ENCODE measurements at places on chromosomes 13 and 19.

DNA sequence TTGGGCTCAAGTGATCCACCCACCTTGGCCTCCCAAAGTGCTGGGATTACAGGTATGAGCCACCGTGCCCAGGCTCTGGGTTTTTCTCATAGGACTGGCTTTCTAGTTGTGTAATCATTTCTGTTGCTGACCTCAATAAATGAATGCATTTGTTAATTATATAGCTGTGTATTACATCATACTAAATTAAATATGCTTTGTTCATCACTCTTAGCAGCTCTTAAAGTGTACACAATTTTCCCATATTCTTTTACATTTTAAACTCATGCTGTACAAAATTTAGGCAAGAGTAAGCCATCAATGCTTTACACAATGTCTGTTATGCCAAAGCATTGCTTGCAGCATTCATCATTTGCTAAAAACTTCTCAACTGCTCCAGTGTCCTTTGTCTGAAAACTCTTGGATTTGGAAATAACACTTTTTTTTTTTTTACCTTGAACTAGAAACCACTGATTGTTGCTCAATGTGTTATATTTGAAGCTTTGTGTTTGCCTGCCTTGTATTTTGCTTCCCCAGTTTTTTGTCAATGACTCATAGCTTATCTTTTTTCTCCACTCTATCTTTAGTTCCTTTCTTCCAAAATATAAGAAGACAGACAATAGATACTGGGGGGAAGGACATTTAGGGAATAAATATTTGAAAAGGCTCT lies 31.4 kb downstream of the CCDC122 start:
- DNase-seq = peak; percentile 25

- DNase-seq = no peak
Observed at GRCh38 chr13:55439450-55439849, 1701.3 kb upstream of the PRR20A start.

DNA sequence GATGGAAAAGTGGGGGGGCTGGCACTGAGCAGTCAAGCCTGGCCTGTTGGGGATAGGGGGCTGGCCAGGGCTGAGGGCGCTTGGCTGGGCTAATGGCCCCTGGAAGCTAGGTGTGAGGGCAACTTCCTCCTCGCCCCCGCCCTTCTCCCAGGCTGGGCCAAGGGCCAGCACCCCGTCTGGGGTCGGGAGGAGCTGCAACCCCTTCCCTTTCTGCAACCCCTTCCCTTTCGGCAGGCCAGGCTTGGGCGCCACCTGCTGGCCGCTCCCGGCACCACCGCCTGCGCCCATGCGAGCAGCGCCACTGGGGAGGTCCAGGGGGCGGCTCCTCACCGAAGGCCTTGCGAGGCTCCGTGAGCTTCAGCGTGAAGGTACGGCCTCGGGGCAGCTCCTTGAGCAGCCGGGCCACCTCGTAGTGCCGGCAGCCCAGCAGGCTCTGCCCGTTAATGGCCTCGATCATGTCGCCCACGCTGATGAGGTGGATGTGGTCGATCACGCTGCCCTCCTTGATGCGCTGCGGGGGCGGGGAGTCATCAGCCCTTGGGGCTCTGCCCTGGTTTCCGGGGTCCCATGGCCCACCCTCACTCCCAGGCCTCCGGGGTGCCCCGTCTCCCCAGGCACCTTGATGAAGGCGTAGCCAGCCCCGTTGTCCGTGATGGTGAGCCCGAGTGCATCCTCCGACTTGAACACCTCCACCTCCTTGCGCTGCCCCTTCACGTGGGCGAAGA lies 5.0 kb upstream of the PTGER1 start:
- DNase-seq = peak; percentile 65

GRCh38 chr19:12331211-12331941 lies 2.1 kb downstream of the ZNF563 start:
- DNase-seq = peak; percentile 23

DNA sequence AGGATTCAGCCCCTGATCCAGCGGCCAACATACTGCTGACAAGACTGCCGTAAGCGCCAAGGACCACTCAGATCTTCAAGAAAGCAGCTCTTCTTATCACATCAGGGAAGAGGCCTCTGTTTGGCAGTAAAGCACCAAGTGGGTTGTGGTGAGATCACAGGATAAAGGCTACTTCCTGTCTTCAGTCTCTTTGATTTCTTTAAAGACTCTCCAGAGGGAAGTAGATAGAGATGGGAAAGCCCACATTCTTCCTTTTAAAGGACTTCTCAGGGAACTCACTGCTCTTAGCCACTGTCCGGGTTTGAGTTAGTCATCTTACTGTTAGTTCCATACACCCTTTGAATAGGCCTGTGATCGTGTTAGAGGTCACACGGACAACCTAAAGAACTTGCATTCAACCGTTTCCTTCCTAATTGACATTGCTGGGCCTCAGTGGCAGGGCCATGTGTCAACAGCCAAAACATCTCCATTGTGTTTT lies 47.2 kb upstream of the POMP start:
- peak; percentile 93 for DNase-seq

GRCh38 chr13:94656766-94657165 lies 55.1 kb downstream of the GPR180 start:
- peak; percentile 31 for DNase-seq

GRCh38 chr13:44842158-44842557 lies 147.1 kb downstream of the NUFIP1 start:
- peak; percentile 72 for DNase-seq

DNA sequence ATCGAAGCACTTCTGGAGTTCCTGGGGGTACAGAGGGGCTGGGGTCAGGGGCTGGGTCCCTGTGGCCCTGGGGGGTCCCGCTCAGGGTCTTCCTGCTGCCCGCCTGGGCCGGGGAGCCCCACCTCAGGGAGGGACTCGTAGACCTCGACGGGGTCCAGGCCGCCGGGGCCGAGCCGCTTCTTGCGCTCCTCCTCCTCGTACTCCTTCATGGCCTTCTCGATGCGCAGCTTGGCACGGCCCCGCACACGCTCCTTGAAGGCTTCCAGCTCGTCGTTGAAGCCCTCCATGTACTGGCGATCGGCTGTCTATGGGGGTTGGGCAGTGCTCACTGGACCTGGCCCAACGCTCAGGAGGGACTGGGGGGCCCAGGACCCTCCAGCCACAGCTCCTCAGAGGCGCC lies 10.2 kb downstream of the CDC37 start:
- no peak for DNase-seq

DNA sequence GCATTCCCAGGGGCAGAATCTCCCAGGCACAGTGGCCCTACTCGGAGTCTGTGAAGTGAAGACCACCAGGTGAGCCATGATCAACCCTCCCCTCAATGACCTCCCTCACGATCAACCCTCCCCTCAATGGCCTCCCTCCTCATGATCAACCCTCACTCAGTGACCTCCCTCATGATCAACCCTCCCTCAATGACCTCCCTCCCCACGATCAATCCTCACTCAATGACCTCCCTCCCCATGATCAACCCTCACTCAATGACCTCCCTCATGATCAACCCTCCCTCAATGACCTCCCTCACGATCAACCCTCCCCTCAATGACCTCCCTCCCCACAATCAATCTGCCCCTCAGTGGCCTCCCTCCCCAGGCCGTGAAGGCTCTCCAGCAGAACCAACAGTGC lies 32.1 kb downstream of the SBNO2 start:
- DNase-seq = no peak
